ENCODE measurements at places on chromosomes 6 and 20.
A peak's percentile ranks its signal among the peaks of the same experiment; 100 is the strongest.

DNA sequence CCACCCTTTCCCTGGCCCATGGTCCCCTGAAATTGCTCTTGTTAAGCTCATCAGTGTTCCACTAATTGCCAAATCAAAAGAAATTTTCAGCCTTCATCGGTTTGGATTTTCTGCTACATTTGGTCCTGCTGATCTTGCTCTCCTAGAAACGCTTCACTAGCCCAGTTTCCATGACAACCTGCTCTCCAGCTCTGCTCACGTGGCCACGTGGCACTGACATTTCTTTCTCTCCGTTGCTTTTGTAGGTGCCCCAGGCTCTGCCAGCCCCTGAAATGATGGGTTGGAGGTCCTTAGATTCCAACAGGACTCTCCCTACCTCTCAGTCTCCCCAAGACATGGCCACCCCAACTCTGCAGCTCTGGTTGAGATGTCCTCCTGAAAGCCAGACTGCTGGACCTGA is 45.8 kb upstream of the NNAT start:
- H3K27ac ChIP-seq = no peak overlapping the region
- H3K36me3 ChIP-seq = no peaks in the 10 kb centered on the region
- peaks cover 6% of the 10 kb centered on the region for H3K27me3 ChIP-seq

DNA sequence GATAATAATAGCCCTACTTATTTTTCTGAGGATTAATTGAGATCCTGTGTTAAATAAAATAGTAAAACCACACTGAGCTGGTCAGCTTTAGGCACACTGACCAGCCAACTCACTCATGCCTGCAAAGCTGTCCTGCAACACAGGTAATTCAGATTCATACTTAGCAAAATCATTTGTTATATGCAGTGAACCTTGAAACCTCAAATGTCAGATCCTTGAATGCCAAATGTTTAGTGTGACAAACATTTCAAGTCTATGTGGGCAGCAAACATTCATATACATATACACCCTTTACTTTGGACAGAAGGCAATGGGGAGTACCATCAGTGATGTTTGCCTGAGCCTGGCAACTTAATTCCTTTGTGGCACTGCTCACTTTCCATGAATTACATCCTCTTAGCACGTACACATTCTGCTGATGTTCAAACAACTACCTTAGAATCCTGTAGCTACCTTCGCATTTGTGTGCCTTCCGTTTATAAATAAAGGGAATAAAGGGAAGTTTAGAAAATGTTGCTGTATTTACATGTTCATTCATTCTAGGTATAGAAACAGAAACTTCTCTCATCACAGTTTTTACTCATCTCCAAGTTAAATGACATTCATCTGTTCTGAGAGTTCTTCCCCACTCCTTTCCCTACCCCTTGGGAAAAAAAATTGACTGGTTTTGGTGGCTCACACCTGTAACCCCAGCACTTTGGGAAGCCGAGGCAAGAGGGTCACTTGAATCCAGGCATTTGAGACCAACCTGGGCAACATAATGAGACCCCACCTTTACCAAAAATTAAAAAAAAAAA is 140.8 kb downstream of the ZFAND3 start:
- no peaks in the 10 kb centered on the region for H3K4me1 ChIP-seq
- DNase-seq = no peak
- H3K4me3 ChIP-seq = no peak overlapping the region
- no peaks in the 10 kb centered on the region for H3K36me3 ChIP-seq
- H3K27me3 ChIP-seq = no peaks in the 10 kb centered on the region

- H3K4me3 ChIP-seq = no peak overlapping the region
- H3K27me3 ChIP-seq = no peaks in the 10 kb centered on the region
- H3K36me3 ChIP-seq = no peaks in the 10 kb centered on the region
- no peak overlapping the region for H3K27ac ChIP-seq
- DNase-seq = no peak
- H3K4me1 ChIP-seq = no peaks in the 10 kb centered on the region
These were observed 25.1 kb downstream of the FKBP1C start for GRCh38 chr6:63236398-63236817.

- H3K27me3 ChIP-seq = no peaks in the 10 kb centered on the region
- H3K27ac ChIP-seq = peak within 1 kb of the TSS; percentile 99
- no peaks in the 10 kb centered on the region for H3K36me3 ChIP-seq
- H3K4me3 ChIP-seq = peak within 1 kb of the TSS; percentile 71
- peaks cover 30% of the 10 kb centered on the region for H3K4me1 ChIP-seq
These were observed at the start of gene NFATC2 for GRCh38 chr20:51542571-51543421. TSS of gene NFATC2 (minus strand) at chr20:51542719. CDS start at chr20:51542499, 220 bp downstream.

DNA sequence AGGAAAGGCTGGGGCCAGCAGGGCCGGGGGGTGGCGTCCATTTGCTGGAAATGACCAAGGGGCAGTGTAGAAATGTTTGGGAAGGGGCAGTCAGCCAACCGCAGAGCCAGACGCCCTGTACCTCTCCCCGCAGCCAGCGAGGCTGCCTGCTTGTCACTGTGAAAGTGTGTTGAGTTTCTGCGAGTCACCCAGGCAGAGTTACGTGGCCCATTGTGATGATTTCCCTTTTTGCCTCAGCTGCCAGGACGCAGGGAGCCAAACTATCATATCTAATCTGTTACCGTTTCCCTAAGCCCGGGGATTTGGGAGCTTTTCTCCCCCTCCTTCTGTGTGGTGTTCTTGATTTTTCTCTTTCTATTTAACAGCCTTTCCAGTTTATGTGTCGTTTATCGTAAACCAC is 67.9 kb upstream of the STX16 start:
- no peak for DNase-seq
- no peaks in the 10 kb centered on the region for H3K4me1 ChIP-seq
- no peaks in the 10 kb centered on the region for H3K27me3 ChIP-seq
- no peak overlapping the region for H3K27ac ChIP-seq
- no peak overlapping the region for H3K4me3 ChIP-seq
